ENCODE measurements at places on chromosomes 3 and 15.

DNA sequence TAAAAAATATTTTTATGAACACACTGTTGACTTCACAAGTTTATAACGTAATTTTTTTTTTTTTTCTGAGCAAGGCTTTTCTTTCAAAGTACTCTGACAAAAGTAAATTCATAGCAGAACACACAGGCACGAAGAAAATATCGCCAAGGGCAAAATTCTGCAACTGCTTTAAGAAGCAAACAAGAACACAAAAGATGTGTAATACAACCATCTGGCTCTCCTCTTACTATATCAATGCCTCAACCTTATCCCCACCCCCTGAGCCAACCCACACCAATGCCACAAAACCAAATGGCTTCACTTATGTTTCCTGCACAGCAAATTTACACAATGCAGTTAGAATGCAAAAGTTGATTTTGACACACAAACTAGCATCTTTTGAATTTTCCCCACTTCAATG, 274.2 kb downstream of the FOXP1 start:
- no peak for DNase-seq

- DNase-seq = no peak
These were observed 377.0 kb downstream of the FOXP1 start for GRCh38 chr3:71206305-71207165.

DNA sequence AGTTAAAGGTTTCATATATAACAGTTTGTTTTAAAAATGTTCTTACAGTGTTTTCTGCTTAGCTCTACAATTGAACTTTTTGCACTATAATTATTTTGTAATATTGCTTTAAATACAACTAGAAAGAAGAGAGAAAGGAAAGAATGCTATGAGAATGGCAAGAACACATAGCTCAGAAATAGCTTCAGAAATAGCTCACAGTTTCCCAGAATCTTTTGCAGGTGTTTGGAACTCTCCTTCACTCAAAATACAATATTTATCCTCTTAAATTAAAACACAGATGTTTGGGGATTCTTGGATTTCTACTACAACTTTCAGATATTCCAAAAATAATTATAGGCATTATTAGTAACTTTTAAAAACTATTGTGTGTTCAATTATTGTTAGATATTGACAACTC, 658.0 kb upstream of the DPPA4 start:
- no peak for DNase-seq

DNA sequence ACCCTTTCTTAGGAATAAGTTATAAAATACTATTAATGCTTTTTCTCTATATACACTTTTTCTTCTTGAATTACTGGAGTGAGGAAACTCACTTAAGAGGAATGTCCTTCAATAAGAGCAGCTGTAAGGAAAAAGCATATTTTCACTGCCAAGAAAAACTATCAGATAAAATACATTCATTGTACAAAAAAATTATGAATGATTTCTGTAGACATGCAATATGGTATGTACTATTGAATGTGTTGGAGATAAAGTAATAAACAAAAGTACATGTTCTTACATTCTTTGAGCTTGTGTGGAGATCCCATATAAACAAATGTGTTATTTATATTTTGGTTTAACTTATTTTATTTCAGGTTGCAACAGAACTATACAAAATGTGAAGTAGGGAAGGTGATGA, 241.0 kb upstream of the ZNF717 start:
- no peak for DNase-seq

All from GM19239 (cell line).